ENCODE measurements at places on chromosomes 12 and 14.

DNA sequence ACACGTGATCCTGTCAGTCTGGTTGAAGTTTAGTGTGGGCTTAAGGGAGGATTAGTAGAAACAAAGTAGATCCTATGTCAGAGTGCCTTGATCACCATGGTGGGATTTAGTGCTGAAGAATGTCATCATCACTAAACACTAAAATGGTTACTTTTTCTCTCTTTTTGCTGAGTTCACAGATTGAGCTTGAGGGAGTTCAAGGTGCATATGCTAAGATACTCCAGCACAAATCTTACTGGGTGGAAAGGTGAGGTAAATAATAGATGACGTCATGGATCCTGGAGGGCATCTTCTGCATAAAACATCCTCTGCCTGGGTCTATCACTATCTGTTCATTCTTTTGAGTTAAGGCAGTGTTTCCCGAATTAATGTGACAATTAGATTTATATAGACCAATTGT is 4.9 kb downstream of the GALNT8 start:
- DNase-seq: no peak

DNA sequence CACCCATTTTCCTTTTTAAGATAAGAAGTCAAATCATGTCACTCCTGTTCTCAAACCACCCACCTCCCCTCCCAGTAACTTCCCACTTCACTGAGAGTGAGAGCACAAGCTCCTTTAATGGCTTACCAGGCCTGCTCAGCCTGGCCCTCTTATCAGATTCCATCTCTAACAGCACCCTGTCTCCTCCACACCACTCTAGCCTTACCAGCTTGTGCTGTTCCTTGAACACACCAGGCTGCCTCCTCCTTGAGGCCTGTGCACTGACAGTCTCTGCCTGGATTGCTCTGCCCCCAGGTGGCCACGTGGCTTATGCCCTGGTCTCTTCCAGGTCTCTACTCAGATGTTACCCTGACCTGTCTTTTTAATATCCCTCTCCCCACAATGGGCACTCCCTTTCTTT is 40.1 kb upstream of the EVL start:
- no peak for DNase-seq

GRCh38 chr12:109461846-109462756 is 15.0 kb downstream of the KCTD10 start:
- DNase-seq: peak; percentile 87

- no peak for DNase-seq
Observed at GRCh38 chr12:88998421-88998820, 353.9 kb downstream of the DUSP6 start.

DNA sequence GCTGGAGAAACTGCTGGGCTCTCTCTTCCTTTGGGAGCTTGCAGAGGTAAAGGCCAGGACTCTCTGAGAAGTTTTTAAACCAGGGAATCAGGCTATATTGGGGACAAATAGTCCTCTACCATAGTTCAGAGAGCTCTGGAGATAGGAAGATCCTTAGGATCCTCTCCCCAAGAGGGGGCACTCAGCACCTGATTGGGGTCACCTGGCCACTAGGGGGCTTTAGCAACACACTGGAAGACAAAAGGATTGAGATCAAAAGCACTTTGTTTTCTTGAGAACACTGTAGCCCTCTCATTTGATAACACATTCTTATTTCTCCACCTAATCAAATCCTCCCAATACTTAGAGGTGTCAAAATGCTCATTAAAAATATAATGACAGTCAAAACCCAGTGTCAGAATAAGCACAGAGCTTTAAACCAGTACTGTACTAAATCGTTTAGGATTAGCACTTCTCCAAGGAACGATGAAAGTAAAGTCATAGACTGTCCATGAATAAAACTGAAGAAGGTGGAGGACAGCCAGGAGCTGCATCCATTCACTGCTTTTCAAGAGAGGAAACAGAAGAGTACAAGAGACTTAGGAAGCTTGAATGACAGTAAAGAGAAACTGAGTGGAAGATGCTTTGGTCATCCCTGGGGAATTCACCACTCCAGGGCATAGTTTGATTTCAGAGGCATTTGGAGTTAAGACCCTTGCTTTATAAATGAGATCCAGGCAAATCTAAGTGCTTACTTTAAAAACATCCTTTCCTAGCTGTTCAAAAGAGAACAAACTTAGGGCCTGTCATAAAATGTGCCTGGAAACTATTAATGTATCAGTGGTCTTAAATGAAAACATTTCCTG is 26.5 kb downstream of the BMP4 start:
- no peak for DNase-seq

- DNase-seq: no peak
Observed at GRCh38 chr14:35147711-35148110, 25.4 kb downstream of the PRORP start.

DNA sequence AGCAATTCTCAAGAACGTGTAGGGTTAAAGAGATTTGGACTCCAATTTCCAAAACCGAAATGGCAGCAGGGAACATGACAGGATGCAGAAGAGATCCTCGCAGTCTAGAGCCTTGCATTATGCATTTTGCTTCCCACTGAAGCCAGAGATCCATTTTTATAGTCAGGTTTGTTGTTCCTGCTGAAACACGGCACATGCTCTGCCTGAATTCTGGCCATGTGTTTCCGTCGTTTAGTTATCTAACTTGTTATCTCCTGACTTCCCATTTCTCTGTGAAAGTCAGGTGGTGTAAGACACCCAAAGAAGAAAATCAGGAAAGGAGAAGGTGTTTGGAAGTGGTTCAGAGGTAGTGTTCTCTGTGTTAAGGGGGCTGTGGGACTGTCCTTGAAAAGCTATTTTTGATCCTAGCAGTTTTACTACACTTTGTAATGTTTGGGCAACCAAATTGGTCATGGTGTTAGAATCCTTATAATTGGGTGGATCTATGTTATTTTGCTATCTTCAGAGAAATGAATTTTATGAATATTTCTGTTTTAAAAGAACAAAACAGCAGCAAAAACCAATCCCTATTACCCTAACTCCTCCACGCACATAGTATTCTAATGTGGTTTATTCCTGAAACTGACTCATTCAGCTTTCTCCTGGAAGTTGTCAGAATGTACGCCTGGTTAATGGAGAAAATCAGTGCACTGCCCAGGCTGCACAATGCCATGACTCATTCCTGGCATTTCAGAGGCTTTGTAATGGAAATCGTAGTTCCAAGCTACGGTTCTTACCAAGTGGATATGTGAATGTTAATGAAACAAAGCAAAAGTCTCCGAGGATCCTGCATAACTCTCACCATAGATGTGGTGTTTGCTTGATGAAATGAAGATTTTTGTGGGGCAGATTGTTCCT is 110.1 kb downstream of the SAMD4A start:
- peak; percentile 80 for DNase-seq

DNA sequence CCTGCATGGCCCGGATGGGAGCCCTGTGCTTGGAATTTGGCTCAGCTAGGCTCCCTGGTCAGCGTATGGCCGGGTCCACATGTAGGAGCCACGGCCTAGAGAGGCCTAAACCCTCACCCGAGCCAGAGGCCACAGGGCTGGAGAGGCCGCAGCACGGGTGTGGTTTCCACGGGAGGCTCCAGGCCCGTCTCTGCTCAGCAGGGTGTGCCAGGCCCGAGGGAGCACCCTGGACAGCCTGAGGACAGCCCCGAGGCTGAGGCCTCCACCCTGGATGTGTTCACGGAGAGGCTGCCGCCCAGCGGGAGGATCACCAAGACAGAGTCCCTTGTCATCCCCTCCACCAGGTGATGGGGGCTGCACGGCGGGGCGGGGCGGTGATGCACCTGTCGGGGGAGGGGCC is 17.6 kb upstream of the TEX22 start:
- no peak for DNase-seq

- DNase-seq: no peak
Observed at GRCh38 chr12:50302686-50303085, 19.4 kb upstream of the LIMA1 start.

DNA sequence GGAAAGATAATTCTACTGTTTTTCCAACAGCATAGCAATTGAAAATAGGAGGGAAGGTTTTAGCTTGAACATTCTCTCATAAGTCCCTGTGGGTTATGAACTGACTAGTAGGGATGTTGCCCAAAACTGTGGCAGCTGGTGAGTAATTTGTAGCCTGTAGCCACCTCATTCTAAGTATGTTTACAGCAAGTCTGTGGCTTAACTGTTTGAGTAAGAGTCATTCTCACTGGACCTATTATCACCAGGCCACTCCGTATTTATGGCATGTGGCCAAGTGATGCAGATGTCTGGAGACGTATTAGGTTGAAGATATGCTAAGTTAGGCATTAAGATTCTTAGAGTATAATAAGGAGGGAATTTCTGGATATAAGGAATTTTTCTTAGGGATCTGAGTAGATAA is 458.3 kb downstream of the ETNK1 start:
- DNase-seq: no peak

- no peak for DNase-seq
Observed at GRCh38 chr14:100815478-100816285, 10.2 kb upstream of the MEG3 start.

GRCh38 chr14:72560331-72560730 is 333.6 kb downstream of the DPF3 start:
- DNase-seq: no peak

DNA sequence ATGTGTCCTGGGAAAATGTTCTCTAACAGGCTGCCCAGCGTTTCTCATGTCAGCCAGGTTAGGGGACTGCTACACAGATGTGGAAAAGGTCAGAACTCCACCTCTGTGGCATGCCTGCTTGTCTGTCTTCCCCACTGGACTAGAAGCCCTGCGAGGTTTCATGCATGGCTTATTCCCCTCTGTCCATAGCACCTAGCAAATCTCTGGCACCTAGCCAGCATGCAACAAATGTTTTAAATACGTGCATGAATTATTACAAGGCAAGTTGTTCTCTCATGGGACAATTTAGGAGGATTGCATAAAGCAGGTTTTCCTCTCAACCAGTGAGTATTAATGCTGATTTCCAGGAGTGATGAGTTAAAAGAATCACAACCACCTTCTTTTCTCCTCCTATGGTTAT is 21.4 kb upstream of the KCNK13 start:
- DNase-seq: no peak

- DNase-seq: no peak
Observed at GRCh38 chr12:25082628-25083027, 112.3 kb downstream of the DNAI7 start.

- DNase-seq: no peak
Observed at GRCh38 chr14:89616852-89617341, 199.9 kb upstream of the FOXN3 start.

GRCh38 chr12:51887476-51888315 is at the start of gene ANKRD33:
ANKRD33 (plus strand) TSS chr12:51888103; CDS start chr12:51888187, 84 bp downstream.
- DNase-seq: no peak

DNA sequence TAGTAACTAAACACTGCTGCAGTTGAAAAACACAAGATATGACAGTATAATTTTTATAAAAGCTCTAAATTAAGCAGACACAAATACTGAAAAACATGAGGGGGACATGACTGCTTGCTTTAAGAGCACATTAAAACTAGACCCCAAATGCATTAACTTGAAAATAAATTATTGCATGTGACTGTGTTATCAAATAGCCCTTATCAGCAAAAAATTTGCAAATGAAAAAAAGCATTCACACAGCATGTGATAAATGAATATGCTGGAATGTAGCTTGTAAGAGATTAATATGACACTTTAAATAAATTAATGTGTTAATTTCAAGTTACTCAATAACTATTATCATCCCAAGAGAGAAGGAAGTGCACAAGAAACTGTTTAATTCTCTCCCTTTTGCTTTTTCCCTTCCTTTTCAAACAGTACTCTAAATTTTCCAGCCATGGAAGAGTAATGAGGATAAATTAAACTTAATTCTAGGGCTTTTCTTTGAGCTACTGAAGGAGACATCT is 1422.1 kb upstream of the FLRT2 start:
- DNase-seq: no peak

Measured in lower leg skin (tissue), 4 donors.